ENCODE measurements at places on chromosomes 4 and X.

- no peak for DNase-seq
These were observed 114.6 kb downstream of the RASL11B start for GRCh38 chr4:52976523-52977230.

- DNase-seq, result no peak
These were observed 230.4 kb downstream of the EDA2R start for GRCh38 chrX:66408507-66408906.

GRCh38 chr4:168317621-168318020 lies 931 bp downstream of the DDX60 start:
- DNase-seq, result no peak

DNA sequence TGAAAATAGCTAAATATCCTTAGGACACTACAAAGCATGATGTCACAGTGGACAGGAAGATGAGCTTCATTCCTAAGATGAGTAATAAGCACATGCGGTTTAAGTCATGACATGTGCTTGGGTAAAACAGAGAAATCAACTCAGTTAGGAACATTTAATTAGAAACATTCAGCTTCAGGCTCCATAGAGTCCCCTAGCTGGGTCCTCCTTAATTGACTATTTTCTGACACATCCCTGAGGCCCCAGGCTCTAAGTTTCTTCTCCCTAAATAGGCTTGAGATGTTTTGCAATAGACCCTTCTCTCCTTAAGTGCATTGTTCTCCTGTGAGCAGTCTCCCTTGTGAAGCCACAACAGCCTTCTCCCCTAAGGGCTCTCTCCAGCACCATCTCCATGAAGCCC lies 70.4 kb upstream of the ANXA3 start:
- peak; percentile 93 for DNase-seq

GRCh38 chr4:29289118-29289517 lies 1431.1 kb upstream of the PCDH7 start:
- DNase-seq, result no peak

DNA sequence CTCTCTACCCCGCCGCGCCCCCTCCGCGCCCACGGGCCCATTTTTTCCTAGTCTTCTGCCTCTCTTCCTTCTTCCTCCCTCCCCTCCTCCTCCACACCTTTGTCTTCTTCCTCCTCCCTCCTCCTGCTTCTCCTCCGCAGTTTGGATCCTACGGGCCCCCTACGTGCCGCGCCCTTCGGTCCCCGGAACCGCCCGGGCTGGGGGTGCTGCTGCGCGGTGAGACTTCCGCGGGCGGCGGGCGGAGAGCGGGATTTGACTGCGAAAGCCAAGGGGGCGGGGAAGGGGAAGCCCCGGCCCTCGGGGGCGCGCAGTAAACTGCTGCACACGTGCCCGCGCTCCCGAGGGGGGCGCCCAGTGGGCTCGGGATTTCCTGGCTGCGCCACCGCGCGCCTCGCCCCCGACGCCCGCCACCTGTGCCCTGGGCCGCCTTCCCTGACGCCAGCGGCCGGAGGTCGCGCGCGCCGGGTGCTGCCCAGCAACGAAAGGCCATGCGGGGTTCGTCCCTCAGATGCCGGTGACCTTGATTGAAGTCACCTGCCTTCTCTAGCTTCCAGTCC lies 3.3 kb upstream of the NKX3-2 start:
- no peak for DNase-seq

GRCh38 chr4:90027565-90027964 lies 99.6 kb upstream of the CCSER1 start:
- no peak for DNase-seq

DNA sequence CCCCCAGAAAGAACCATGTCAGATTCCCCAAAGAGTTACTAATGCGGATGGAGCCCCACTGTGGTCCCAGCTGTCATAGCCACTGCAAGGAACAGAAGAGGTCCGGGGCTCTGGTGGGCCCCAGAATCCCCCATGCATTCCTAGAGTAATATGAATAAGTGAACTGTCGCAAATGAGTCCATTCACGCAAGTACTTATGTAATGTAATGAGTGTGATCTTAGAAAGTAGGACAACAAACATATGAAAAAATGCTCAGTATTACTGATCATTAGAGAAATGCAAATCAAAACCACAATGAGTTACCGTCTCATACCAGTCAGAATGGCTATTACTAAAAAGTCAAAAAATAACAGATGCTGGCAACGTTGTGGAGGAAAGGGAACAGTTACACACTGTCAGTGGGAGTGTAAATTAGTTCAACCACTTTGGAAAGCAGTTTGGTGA lies 141.5 kb upstream of the RBPJ start:
- no peak for DNase-seq

- DNase-seq, result no peak
These were observed 994.0 kb downstream of the ARAP2 start for GRCh38 chr4:35250331-35250730.

DNA sequence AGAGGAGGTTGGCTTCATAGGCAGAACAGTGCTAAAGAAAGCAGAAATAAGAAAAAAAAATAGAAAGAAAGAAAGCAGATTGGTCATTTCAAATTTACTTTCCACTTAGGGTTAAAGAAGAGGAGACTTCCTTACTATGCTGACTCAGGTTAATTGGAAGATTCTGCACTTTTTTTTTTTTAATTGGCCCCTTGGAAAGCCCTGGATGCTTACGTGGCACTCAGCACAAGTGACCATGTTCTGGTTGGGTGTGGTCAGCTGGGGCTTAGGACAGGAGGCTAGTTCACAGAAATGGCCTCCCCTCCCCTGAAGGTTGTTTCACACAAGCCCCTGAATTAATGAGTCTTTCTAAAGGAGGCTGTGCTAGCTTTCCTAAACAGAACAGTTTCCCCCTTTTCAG lies 14.5 kb downstream of the MAGEA9B start:
- DNase-seq, result no peak

DNA sequence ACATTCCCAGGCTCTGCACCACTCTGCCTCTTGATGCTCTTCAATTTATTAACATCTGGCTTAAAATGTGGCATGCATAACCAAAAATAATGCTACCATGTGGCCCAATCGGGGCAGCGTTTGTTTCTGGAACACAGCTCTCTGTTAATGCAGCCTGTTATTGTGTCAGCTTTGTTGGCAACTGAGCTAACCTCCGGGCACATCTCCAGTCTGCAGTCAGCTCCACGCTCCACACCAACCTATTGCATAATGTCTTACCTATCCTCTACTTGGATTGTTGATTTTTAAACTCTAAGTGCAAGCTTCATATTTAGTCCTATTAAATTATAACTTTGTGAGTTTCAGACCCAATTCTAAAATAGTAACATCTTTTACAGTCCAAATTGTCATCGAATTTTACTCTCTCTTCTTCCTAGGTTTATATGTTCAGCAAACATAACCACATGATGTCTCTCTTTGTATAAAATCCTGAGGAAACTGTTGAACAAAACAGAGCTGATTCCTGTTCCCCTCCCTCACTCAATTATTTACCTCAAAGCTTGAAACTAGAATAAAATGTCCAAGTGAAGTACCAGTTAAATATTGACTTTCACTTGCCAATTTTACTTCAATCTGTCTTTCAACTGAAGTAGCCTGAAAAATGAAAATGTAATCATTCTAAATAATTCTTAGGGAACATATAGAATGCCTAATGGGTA lies 92.2 kb upstream of the RAPGEF2 start:
- no peak for DNase-seq

GRCh38 chr4:90445380-90445779 lies 318.2 kb downstream of the CCSER1 start:
- DNase-seq, result no peak

GRCh38 chr4:168550064-168550766 lies 53.4 kb downstream of the PALLD start:
- DNase-seq, result no peak

DNA sequence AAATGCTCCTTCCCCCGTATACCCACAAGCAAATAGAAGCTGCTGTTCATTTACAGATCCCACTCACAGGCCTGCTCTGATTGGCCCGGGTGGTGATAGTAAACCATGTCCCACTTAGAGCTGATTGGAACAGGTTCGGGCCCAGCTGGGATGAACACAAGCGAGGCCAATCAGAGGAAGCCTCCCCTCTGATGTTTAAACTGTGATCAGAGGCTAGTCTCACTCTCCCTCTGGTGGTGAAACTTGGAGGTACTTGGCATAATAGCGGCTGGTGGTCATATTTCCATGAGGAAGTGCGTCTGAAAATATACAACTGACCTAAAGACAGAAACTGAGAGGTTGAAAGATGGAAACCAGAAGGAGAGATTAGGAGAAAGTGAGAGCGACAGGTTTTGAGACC lies 51.5 kb upstream of the TRPC3 start:
- DNase-seq, result no peak

DNA sequence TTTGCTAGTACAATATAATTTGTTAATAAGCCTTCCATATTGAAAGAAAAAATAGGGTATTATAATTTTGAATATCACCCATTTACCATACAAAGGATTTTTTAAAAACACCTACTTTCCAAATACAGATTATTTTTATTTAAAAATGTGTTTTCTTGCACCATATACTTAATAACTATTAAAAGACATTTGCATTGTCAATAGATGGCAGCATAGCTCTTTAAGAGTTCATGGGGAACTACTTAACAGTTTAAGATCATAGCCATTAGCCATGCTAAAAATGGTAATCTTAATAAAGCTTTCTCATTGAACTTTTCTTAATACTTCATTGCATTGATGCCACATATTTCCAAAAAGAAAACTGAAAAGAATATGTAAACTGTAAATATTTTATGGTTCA lies 1995.9 kb downstream of the C4orf33 start:
- DNase-seq, result peak; percentile 14

DNA sequence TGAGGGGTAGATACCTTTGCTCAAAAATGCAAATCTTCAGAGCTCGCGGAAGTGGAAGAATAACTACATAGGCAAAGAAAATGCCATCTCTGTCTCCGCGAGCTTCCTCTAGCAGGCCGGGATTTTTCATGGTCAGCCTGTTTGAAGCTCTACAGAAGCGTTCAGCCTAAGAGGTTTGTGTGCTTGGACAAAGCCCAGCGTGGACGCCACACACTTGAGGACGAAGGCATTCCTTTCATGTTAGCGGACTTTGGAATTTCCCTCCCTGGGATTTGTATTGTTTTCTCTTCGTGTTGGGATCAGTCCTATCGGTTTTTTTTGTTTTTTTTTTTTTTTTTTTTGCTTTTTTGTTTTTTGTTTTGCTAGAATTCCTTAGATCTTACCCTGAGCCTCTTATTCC lies 53.7 kb downstream of the SMIM31 start:
- DNase-seq, result no peak

DNA sequence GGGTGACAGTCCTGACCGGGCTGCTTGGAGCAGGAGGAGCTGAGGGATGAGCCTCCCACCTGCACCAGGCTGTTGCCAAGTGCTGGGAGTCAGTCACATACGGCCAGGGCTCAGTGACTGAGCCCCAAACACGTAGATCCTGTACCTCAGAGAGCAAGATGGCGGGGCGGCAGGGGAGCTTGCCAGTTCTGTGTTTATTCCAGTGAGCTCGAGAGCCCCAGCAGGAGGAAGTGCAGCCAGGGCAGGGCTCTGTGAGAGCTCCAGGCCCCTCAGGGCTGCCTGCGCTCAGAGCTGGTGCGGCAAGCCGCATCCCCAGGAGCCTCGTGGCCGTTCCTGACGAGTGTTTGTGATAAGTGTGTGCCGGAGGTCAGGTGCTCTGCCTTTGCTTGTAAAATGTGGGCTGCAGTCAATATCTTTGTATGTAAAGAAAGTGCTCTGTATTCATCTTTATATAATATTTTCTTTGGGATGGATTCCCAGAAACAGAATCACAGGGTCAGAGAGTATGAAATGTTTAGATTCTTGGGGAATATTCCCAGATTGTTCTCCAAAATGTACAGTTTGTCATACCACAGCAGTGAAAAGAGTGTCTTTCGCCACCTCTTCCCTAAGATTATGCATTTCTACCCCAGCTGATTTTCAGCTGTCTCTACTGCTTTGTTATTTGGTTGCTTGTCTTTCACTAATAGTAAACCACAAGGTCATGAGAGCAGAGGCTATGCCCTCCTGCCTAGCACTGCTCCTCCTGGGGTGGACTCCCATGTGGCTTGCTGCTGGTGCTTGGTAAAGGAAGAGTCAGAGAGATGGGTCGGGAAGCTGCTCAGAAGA lies 50.3 kb downstream of the NELFA start:
- no peak for DNase-seq

DNA sequence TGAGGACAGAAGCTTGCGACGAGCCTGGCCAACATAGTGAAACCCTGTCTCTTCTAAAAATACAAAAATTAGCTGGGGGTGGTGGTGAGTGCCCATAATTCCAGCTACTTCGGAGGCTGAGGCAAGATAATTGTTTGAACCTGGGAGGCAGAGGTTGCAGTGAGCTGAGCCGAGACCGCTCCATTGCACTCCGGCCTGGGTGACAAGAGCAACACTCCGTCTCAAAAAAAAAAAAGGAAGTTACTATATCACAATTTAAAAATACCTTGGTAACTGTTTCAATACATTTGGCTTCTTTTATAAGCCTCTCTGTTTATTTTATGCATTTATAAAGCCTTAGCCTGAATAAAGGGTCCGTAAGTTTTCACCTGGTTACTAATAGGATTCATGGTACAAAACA lies 46.6 kb upstream of the CHRNA9 start:
- DNase-seq, result no peak

GRCh38 chr4:110475881-110476818 lies at the start of gene ENPEP:
Gene ENPEP (plus strand): TSS chr4:110476155. CDS start chr4:110476415, 260 bp downstream.
- peak; percentile 30 for DNase-seq

- DNase-seq, result no peak
These were observed 93.2 kb downstream of the IL1RAPL2 start for GRCh38 chrX:104659005-104659744.

DNA sequence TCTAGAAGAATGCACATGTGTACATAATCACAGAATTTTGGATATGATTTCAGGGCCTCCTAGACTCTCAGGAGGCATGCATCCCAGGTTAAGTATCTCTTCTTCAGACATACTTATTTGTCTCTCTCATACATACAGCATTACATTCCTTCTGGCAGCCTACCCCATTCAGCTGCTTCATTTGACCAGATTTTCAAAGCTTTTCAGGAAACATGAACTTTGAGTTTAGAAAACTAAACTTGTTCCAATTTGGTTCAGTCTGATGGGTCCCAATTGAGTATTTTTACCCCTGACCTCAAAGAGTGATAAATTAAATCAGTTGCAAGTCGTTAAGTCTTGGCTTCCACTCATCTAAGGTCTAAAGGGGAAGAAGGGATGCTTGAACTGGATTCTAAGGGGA lies 330.9 kb downstream of the ARHGAP24 start:
- DNase-seq, result no peak

GRCh38 chr4:78599931-78600375 lies 48.4 kb downstream of the ANXA3 start:
- no peak for DNase-seq

GRCh38 chrX:141183000-141183399 lies 6.1 kb upstream of the LDOC1 start:
- no peak for DNase-seq

- DNase-seq, result no peak
These were observed 509.0 kb downstream of the KLHL13 start for GRCh38 chrX:117607561-117607960.

- DNase-seq, result no peak
These were observed 21.4 kb downstream of the ZCCHC13 start for GRCh38 chrX:74325130-74326059.

GRCh38 chrX:108123591-108124366 lies 32.2 kb downstream of the ATG4A start:
- no peak for DNase-seq

DNA sequence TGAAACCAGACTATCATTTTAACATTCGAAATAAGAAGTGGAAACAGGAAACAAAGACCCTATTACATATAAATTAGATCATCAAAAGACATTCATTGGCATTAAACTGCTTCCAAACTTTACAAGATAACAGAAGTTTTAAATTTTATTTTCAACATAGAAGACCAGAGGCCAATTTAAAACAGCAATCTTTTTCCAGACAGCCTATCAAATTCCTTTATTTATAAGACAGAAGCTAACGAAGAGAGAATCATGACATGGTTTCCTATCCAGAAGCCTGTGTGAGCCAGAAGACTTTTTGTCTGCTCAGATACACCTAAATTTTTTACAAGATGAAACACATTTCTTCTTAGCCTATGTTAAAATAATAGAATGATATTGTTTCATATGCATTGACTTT lies 291.9 kb downstream of the PPP3CA start:
- DNase-seq, result no peak

All from fibroblast of skin of left quadriceps (primary cell).